ENCODE measurements at places on chromosomes 1 and 21. TPM values are rescaled to one million over a fixed set of nuclear protein-coding genes. Genes with fewer than 3 reads are reported as not detected.

- H3K4me3 ChIP-seq: no peak overlapping the region
- peak; percentile 52 for DNase-seq
- no peak overlapping the region for H3K27ac ChIP-seq
- H3K4me1 ChIP-seq: no peaks in the 10 kb centered on the region
- H3K27me3 ChIP-seq: peaks cover 14% of the 10 kb centered on the region
- H3K36me3 ChIP-seq: no peaks in the 10 kb centered on the region
These were observed 7.0 kb downstream of the TCHH start for GRCh38 chr1:152107984-152108881.

DNA sequence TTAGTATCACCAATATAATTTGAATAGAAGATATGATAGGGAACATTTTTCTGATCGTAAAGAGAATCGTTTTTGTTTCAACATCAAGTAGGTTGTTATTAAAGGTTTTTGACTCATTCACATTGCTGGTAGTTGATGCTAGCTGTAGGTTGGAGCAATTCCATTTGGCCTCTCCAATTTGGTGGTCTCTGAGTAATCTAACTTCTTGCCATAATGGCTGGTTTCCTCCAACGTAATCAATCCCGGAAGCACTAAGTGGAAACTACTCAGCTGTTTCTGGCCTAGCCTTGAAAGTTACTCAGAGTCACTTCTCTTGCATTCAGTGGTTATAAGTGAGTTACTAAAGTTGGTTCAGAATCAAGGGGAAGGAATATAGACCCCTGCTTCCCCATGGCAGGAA lies 26.0 kb downstream of the RCOR3 start:
- H3K4me1 ChIP-seq: no peaks in the 10 kb centered on the region

DNA sequence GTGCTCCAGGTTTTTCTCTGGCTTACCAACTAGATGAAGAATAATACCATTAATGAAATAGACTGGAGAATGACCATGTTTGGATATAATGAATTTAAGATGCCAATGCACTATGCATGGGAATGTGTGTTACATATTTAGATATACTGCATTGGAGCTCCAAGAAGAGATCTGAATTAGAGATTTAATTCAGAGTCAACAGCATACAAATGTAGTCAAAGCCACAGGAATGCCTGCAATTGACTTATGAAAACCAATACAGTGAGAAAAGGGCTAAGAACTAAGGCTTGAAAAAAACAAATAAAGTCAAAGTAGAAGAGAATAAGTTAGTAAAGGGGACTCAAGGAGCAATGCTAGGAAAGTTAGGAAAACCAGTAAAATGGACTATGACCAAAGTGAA lies 59.1 kb downstream of the USP24 start:
- H3K36me3 ChIP-seq: peaks cover 19% of the 10 kb centered on the region
- H3K4me3 ChIP-seq: no peak overlapping the region
- no peak overlapping the region for H3K27ac ChIP-seq
- DNase-seq: no peak
- no peaks in the 10 kb centered on the region for H3K27me3 ChIP-seq

The DIO1 gene
- total RNA-seq: 1.1 TPM

The KIF2C gene
- 3.5 TPM for total RNA-seq

All from lung (tissue), 17 donors.